AG09319 (cell line): ENCODE measurements at places on chromosomes 2 and 18.

- no peak for DNase-seq
Observed at GRCh38 chr2:38763728-38764127, 12.6 kb upstream of the SRSF7 start.

DNA sequence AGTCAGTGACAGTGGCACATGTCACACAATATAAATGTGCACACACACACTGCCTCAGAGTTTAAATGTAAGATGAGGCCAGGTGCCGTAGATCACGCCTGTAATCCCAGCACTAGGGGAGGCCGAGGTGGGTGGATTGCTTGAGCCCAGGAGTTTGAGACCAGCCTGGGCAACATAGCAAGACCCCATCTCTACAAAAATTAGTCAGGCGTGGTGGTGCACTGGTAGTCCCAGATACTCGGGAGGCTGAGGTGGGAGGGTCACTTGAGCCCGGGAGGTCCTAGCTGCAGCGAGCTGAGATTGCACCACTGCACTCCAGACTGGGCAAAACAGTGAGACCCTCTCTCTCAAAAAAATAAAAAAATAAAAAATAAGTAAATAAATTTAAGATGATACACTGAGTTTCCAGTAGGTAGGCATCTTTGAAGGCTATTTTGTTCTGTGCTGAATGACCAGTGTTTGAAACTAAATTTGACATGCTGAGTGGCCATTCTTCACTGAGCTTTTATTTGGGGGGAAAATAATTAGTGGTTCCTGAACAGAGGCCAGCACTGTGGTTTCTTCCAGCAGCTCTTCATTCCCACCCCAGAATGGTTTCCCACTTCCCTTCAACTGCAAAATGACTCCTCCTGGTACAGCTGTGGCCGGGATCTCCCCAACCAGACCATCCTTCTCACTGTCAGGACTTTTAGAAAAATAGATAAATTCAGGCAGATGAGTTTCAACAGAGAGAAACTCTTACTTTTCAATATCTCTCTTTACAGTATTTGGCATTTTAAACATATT, 44.9 kb downstream of the PSMG2 start:
- DNase-seq = no peak

DNA sequence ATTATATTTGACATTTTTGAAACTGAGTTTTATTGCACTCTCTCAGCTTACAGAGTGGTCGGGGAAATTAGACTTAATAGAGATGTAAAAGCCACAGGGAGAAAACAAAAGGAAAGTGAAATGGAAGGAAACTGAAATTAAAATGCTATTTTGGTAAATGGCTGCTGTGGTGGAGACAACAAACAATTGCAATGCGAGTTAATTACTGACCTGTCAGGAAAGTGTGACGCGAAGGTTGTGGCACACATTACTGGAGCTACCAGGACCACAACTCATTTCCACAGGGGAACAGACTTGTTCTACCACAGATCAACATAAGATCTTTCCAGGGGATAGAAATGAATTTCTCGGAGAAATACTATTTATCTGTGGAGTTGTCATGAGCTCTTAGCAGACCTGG, 19.5 kb downstream of the ARHGAP15 start:
- DNase-seq = no peak

DNA sequence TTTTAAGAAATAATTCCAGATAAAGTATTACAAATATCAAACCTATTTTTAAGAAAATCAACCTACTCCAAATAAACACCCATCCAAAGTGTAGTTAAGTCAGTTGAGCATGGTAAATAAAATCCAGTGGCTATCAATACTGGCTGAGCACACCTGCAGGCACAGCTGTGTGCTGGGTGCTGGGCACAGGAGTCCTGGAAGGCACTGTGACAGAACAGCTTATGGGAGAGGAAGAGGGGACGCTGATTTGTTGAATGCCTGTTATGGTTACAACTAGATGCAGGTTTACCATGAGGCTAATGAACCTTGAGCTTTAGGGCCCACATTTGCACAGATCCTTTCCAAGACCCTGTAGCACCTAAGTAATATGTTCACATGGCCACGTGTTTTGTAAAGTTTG, 202.7 kb downstream of the MTX2 start:
- no peak for DNase-seq

GRCh38 chr18:7307526-7307925, 76.6 kb downstream of the LRRC30 start:
- DNase-seq = no peak

GRCh38 chr2:75561566-75562512, 1.1 kb upstream of the EVA1A start:
- no peak for DNase-seq

- peak; percentile 74 for DNase-seq
Observed at GRCh38 chr18:45920367-45920766, 46.8 kb downstream of the EPG5 start.

- no peak for DNase-seq
Observed at GRCh38 chr2:184683911-184684310, 85.6 kb downstream of the ZNF804A start.

GRCh38 chr2:217757108-217757463, 245.7 kb downstream of the TNS1 start:
- DNase-seq = no peak

- no peak for DNase-seq
Observed at GRCh38 chr2:235713189-235713588, 219.3 kb downstream of the AGAP1 start.

- no peak for DNase-seq
Observed at GRCh38 chr2:220168891-220169546, 541.6 kb downstream of the SLC4A3 start.

- peak; percentile 92 for DNase-seq
Observed at GRCh38 chr2:226649871-226650660, 149.6 kb downstream of the IRS1 start.

GRCh38 chr2:219998107-219998506, 370.7 kb downstream of the SLC4A3 start:
- DNase-seq = no peak

DNA sequence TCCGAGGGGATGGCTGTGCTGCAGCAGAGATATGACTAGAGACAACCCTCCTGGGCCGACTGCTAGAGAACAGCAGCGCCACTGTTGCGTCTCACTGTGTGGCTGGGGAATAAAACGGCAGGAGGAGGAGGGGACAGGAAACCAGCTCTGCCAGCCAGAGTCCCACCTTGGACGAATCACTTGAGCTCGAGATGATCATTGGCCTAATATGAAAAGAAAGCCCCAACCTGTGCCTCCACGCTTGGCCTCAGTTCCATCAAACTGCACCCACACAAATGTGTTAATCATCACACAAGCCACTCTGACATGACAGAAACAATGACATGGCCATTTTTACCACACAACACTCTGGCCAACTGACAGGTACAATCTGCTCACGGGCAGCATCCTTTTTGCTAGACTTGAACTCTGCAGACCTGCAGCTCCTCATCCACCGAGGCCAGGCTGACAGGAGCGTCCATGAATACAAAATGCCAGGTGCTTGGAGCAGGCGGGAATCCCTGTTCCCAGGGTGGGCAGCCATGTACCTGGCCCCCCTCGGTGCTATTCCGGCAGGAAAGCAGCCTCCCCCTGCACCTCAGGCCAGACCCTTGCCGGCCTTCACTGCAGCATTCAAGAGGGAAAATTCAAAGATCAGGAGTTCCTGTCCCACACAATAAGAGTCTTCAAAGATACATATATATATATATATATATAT, 52.3 kb downstream of the PARD6G start:
- DNase-seq = no peak

- DNase-seq = no peak
Observed at GRCh38 chr2:196677404-196677803, 37.9 kb downstream of the CCDC150 start.

DNA sequence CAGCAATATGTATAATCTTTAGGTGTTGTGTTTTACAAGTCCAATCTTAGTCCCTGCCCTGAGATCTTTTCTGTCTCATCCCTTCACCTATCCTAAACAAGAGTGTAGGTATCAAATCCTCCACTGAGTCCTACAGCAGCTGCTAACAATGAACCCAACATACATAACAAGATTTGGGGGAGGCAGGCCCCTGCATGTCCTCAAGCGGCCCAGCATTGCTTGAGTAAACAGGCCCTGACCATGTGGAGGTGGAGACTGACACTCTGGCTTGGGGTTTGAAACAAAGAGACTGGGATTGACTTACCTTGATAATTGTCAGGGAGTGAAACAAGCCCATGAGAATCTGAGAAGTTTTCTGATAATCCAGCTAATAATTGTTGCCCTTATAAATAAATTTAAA, 213.4 kb downstream of the STK39 start:
- DNase-seq = no peak

- DNase-seq = peak; percentile 54
Observed at GRCh38 chr18:25144820-25145219, 207.1 kb downstream of the ZNF521 start.

- no peak for DNase-seq
Observed at GRCh38 chr2:195300631-195301030, 356.4 kb upstream of the SLC39A10 start.

- no peak for DNase-seq
Observed at GRCh38 chr2:136764452-136765255, 691 bp upstream of the THSD7B start.

DNA sequence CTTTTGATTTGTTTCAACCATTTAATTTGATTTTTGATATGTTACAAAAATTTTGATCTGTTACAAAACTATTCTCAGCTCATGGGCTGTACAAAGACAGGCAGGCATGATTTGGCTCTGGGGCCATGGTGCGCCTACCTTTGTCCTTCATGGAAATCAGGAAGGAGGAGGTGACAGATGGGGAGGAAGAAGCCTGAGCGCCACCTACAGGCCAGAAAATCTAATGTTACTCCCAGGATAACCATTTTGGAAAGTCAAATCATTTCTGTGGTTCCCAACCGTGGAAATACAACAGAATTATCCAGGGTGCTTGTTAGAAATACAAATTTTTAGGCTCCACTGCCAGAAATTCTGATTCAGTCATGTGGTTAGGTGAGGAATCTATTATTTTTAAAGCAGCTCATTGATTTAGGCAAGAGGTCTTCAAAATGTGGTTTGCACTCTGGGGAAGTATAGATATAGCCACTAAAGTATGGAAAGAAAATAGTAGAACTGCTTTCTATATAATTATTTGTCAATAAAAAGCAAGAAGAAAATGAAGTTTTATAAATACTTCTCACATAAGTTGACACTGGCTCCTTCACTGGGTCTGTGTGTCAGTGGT, 93.9 kb downstream of the EVA1A start:
- no peak for DNase-seq

DNA sequence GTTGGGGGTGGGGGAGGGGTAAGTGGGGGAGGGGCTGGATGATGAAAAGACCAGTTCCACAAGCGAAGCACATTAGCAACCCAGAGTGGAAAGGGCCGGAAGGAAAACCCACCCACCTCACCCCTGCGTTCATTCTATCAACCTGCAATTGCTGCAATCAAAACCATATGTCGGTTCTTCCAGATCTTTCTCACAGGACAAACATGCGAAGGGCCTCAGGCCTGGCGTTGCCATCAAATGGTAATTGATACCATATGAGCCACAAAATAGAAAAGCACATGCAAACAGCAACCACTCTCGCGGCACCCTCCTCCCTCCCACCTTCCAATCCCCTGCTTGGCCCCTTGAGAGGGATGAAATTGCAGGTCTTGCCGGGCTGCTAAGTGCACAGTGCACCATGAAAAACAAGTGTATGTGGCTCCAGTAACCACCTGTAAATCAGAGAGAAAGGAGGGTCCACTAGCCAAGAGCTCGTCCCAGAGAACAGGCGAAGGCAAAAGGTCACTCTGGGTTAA, 287.5 kb downstream of the TCF4 start:
- peak; percentile 90 for DNase-seq

DNA sequence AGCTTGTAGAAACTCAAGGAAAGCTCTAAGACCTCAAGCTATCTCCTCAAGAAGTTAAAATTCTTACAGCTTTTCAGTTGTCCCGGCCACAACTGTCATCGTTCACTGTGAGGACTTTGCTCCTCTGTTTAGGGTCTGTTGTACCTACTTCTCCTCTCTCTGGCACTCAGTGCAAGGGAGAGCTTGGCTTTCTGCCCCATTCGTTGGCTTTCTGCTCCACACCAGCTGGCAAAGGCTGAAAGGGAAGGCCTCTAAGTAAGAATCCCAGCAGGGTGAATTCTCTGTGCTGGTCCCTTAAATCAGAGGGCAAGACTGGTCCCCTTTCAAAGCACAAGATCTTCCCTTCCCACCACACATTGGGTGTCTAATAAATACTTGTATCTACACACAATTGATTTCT, 17.3 kb downstream of the ZBTB7C start:
- DNase-seq = no peak

DNA sequence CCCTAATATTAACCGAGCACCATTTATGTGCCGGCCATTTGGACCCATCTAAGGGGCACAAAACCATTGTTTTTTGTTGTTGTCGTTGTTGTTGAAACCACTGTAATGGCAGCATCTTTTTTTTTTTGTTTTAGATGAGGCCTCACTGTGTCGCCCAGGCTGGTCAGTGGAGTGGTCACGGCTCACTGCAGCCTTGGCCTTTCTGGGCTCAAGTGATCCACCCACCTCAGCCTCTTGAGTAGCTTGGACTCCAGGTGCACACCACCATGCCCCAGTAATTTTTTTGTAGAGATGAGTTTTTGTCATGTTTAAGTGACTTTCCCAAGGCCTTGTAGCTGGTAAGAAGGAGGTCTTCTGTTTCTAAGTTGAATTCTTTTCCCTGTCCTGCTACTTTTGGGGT, 33.0 kb downstream of the ASAP2 start:
- no peak for DNase-seq

GRCh38 chr18:3148930-3149535, 70.7 kb downstream of the MYOM1 start:
- no peak for DNase-seq

DNA sequence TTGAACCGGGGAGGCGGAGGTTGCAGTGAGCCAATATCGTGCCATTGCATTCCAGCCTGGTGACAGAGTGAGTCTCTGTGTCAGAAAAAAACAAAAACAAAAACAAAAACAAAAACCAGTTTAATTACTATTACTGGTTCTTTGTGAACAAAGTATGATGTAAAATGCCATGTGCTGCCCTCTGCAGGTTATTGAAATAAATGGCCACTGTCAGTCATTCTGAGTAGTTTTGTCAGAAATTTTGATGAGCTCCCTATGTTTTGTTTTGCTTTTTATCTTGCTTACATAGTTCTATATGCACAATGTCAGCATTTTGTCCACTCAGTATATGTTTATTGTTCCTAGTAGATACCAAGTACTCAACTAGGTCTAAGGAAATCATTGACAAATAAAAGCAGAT, 423.6 kb upstream of the CHST9 start:
- no peak for DNase-seq

GRCh38 chr2:235051436-235052260, 99.8 kb downstream of the SH3BP4 start:
- DNase-seq = no peak

DNA sequence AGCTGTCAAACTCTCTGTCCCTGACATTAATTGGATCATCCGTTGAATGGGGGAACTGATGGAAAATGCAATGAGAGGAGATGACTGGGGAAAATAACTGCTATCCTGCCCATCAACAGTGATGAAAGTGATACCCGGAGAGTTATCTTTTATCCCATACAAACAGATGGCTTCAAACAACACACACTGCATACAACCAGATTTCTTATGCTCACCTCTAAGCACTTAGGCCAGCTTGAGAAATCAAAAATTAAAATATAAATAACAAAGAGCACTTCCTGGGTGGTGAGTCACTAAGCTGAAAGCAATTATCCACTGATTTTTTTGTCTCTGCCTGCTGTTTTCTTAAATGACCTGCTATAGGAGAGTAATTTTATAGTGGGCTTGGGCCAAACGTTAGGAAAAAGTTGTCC, 237.6 kb upstream of the RGPD4 start:
- DNase-seq = no peak
